Right atrium auricular region (tissue), 2 donors: ENCODE measurements at places on chromosomes 4 and X. TPM values are rescaled to one million over a fixed set of nuclear protein-coding genes. Genes with fewer than 3 reads are reported as not detected.

DNA sequence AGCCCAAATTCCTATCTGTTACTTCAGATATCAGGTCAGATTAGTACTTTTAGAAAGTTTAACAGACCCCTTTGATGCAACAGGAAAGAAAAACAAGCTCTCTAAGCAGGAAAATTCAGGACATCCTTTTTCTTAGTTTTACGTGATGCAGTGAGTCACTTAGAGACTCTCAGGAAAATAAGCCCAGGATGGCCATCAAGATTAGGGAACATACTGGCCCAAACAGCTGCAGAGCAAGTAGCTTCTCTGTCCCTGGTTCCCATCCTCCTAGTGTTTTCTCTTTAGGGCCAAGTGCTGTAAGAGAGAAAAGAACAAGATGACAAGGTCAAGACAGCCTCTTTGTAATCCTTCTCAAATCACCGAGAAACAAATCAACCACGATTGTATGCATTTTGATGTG is 219.1 kb downstream of the ZNF674 start:
- H3K4me3 ChIP-seq: no peak overlapping the region
- no peaks in the 10 kb centered on the region for H3K36me3 ChIP-seq
- no peak for DNase-seq
- no peaks in the 10 kb centered on the region for H3K4me1 ChIP-seq
- H3K27me3 ChIP-seq: no peaks in the 10 kb centered on the region

GRCh38 chr4:8108261-8108660 is 50.4 kb downstream of the ABLIM2 start:
- no peak for DNase-seq
- H3K27me3 ChIP-seq: no peaks in the 10 kb centered on the region
- H3K36me3 ChIP-seq: no peaks in the 10 kb centered on the region
- no peaks in the 10 kb centered on the region for H3K4me1 ChIP-seq
- H3K4me3 ChIP-seq: no peak overlapping the region
- H3K27ac ChIP-seq: no peak overlapping the region

Gene MRPL1
- 17.4 TPM for total RNA-seq

- H3K36me3 ChIP-seq: no peaks in the 10 kb centered on the region
- H3K4me1 ChIP-seq: no peaks in the 10 kb centered on the region
- no peak overlapping the region for H3K4me3 ChIP-seq
These were observed 171.1 kb upstream of the TET2 start for GRCh38 chr4:104975617-104976016.

GRCh38 chr4:121794505-121795188 is 6.5 kb upstream of the EXOSC9 start:
- no peak overlapping the region for H3K27ac ChIP-seq
- no peaks in the 10 kb centered on the region for H3K27me3 ChIP-seq

GRCh38 chr4:6463311-6464289 is 8.8 kb downstream of the PPP2R2C start:
- peak; percentile 46 for DNase-seq
- no peak overlapping the region for H3K27ac ChIP-seq

DNA sequence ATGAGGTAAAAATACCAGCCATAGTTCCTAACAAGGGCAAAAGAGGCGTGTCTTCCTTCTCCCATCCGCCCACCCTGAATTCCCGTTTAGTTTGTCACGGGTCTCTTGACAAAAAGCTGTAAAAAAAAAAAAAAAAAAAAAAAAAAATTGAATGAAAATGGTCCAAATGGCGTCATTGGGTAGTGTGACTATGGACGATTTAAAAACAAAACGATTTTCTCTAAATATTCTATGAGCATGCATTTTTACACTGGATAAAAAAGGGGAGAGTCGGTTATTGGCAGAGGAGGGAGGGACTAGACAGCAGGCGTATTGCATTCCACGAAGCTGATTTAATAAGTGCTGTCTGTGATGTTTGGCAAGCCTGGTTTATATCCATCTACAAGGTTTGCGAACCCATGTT is at the start of gene FAM133A:
Gene FAM133A (plus strand): TSS at position 338 of the 403 bp plus-strand sequence. CDS start 35,214 bp downstream, outside the sequence.
- DNase-seq: no peak
- H3K36me3 ChIP-seq: no peaks in the 10 kb centered on the region
- H3K27me3 ChIP-seq: no peaks in the 10 kb centered on the region
- H3K4me1 ChIP-seq: peaks cover 12% of the 10 kb centered on the region
- peak within 1 kb of the TSS; percentile 63 for H3K4me3 ChIP-seq

- H3K4me3 ChIP-seq: no peak overlapping the region
- DNase-seq: no peak
- no peaks in the 10 kb centered on the region for H3K36me3 ChIP-seq
These were observed 99.5 kb downstream of the PPP2R2C start for GRCh38 chr4:6372649-6373525.

Gene NUDT6
- total RNA-seq: 18.5 TPM

- no peaks in the 10 kb centered on the region for H3K27me3 ChIP-seq
- peak overlapping the region; percentile 33 for H3K27ac ChIP-seq
- H3K4me1 ChIP-seq: no peaks in the 10 kb centered on the region
- H3K36me3 ChIP-seq: no peaks in the 10 kb centered on the region
These were observed 152.9 kb downstream of the COL4A6 start for GRCh38 chrX:108285356-108285755.

DNA sequence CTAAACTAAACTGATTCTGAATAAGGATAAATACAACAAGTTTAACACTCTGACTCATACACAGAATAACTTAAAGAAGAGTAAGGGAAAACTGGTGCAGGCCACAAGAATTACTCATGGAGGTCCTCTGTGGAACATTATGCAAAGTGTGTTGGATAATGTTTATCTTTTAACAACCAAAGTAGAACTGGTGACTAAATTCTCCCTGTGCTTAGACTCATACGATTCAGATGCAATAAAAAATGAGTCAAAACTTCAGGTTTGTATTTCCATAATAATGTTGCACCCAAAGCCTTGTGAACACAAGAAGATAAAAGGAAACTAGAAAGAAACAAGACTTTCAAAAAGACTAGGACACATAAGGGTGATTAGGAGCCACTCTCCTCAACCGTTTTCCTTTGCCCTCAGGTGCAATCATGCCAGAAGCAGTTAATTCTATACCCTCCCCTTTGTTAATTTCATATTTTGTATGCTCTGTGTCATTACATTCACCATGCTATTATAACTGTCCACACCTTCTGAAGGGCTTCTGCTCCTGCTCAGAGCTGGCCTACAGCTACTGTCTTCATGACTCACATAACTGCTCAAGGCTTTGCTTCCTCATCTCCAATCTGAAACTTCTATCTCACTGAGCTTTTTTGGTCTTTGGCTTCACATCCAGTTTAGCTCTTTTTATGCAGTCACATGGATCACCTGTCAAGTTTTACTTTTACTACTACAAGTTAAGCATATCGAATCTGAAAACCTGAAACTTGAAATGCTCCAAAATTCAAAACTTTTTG is 60.2 kb downstream of the KCNIP4 start:
- H3K4me3 ChIP-seq: no peak overlapping the region
- no peaks in the 10 kb centered on the region for H3K4me1 ChIP-seq
- no peaks in the 10 kb centered on the region for H3K36me3 ChIP-seq
- no peaks in the 10 kb centered on the region for H3K27me3 ChIP-seq

DNA sequence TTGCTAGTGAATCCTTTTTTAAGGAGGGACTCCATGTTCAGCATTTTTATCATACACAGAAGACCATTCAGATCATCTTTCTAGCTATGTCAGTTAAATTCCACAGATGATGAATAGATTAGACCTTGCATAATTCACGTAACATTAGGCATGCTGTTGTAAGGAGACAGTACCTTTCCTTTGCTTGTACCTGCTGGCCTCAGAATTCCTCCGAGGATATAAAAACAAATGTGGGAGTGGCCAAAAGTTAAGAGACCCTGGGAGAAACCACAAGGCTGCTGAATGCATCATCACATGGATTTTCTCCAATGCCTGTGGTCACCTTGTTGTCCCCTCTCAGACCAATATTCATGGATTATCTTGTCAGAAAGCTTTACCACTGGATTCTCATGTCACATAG is 201.4 kb downstream of the MAGEB17 start:
- H3K4me3 ChIP-seq: no peak overlapping the region
- H3K27me3 ChIP-seq: no peaks in the 10 kb centered on the region
- no peak for DNase-seq
- H3K36me3 ChIP-seq: no peaks in the 10 kb centered on the region
- no peak overlapping the region for H3K27ac ChIP-seq

DNA sequence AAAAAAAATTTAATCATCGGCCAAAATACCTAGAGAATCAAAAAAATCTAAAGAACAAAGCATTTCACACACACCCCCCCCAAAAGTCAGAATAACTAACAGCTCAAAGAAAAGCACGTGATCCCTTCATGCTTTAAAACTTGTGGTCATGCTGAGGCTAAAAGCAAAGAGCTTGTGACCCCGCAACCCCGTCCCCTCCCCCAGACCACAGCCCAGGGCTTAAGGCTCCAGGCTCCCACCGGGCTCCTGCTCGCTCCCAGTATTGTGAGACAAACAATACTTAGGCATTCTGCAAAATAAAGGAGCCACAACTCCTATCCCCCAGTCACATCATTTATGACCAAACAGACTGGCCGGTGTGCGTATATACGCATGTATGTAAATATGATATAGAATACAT is 62.1 kb upstream of the CCDC160 start:
- H3K4me3 ChIP-seq: no peak overlapping the region
- no peaks in the 10 kb centered on the region for H3K36me3 ChIP-seq
- H3K4me1 ChIP-seq: no peaks in the 10 kb centered on the region
- no peak overlapping the region for H3K27ac ChIP-seq

GRCh38 chr4:182625193-182625592 is 292.0 kb downstream of the DCTD start:
- no peak overlapping the region for H3K27ac ChIP-seq
- H3K4me1 ChIP-seq: no peaks in the 10 kb centered on the region
- H3K27me3 ChIP-seq: no peaks in the 10 kb centered on the region
- H3K4me3 ChIP-seq: no peak overlapping the region
- no peaks in the 10 kb centered on the region for H3K36me3 ChIP-seq
